ENCODE measurements at places on chromosomes 6 and 20.

DNA sequence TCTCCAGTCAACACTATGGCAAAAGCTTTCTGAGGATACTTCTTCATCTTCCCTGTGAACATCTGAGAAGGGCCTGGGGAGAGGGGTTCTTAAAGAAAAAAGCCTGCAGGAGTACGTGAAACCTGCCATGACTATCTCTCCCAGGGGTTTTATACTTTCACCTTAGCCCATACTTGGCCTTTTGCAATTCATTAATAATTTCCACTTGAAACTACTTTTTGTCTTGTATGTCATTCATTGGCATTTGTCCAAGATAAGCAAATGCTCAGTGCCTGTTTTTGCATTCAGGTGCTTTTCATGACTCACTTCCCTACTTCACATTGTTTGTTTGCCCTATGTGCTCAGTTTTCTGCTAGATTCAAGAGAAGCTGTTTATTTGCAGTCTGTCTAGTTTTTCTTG, 580.3 kb upstream of the GJE1 start:
- no peak for DNase-seq

- no peak for DNase-seq
- H3K4me1 ChIP-seq = no peaks in the 10 kb centered on the region
- no peak overlapping the region for H3K4me3 ChIP-seq
- H3K36me3 ChIP-seq = no peaks in the 10 kb centered on the region
Observed at GRCh38 chr20:38320221-38320620, 16.3 kb downstream of the BPI start.

DNA sequence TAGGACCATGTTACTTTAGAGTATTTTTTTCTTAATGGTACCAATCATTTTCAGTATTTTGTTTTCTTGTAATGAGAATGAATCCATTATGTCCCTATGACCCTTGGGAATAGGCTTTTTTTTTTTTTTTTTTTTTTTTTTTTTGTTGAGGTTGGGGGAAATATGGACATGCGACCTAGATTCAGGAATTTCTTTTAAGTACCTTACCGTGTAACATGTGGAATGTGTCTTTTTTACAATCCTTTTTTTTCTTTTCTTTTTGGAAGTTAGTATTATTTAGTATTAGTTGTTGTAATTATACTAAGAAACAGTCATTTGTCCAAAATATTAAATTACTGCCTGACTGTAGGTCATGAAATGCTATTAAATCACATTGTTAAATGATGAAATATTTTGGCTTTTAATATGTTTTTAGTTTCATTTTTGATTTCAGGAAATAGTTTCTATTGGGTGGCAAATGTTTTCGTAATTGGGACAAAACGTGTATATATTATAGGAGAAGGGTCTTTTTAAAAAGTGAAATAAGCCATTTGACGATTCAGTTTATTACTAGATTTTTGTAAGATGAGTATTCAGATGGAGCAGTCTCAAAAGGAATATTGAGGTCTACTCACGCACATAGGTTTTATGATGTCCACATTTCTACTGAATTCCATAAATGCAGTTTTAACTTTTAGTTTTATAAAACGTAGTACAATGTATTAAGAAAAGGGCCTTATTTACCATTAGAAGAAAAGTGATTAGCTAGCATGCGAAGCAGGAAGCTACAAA, 4.9 kb downstream of the ARID1B start:
- H3K27me3 ChIP-seq = no peaks in the 10 kb centered on the region
- peaks cover 14% of the 10 kb centered on the region for H3K36me3 ChIP-seq
- peaks cover 32% of the 10 kb centered on the region for H3K4me1 ChIP-seq
- H3K27ac ChIP-seq = peak overlapping the region; percentile 85

DNA sequence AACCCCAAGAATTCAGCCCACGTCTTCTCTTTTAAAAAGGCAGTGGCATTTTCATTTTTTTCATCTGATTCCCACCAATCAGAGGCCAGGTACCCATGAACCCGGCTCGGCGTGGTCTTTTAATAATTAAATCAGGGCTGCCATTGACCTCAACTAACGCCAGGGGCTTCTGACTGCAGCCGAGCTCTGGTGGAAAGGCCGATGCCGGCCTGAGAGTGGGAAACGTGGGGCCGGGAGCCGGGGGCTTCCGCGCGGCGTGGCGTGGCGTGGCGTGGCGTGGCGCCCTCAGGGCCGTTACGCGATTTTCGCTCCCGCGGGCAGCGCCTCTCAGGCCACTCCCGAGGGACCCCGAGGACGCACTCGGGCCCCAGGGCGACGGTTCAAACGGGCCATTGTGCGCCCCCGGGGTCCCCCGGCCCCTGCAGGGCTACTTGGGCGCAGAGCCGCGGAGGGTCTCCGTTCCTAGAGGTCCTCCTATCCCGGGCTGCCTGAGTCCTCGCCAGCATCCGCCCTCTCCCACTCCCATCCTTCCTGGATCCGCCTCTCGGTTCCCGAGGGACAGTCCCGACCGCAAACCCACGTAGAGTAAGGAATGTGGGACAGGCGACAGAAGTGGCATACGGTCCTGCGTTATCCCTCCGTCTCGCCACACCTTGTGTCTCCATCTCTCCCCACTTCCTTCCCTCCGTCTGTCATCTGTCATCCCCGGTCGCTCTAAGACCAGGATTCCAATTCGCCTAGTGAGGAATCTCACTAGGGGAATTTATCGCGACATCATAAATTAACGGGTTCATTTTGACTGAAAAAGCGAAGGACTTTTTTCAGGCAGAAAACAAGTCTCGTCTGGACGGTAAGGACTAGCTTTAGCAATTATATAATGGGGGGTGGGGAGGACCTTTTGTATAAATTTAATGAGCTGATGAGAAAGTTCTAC, 876 bp upstream of the TBPL1 start:
- peaks cover 3% of the 10 kb centered on the region for H3K36me3 ChIP-seq
- H3K27ac ChIP-seq = peak overlapping the region; percentile 88
- peaks cover 32% of the 10 kb centered on the region for H3K4me1 ChIP-seq
- peaks cover 2% of the 10 kb centered on the region for H3K27me3 ChIP-seq

DNA sequence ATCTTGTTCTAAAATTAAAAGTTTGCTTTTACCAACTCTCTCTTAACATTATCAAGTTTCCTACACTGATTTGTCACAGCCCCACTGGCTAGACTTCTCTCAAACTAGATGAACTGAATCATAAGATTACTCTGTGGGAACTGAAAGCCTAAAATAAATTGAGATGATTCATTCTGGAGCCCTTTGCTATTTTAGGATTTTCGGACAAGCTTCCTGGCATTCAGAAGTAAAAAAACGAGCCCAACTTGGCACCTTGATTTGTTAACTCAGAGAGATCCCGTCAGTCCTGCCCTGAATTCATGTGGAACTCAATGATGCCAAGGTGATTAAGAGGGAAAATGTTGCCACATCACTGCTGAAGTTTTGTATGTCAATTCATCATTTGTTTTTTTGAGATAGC, 122.0 kb upstream of the NRSN1 start:
- no peaks in the 10 kb centered on the region for H3K4me1 ChIP-seq
- no peak for DNase-seq
- no peaks in the 10 kb centered on the region for H3K36me3 ChIP-seq
- no peak overlapping the region for H3K4me3 ChIP-seq
- no peaks in the 10 kb centered on the region for H3K27me3 ChIP-seq

DNA sequence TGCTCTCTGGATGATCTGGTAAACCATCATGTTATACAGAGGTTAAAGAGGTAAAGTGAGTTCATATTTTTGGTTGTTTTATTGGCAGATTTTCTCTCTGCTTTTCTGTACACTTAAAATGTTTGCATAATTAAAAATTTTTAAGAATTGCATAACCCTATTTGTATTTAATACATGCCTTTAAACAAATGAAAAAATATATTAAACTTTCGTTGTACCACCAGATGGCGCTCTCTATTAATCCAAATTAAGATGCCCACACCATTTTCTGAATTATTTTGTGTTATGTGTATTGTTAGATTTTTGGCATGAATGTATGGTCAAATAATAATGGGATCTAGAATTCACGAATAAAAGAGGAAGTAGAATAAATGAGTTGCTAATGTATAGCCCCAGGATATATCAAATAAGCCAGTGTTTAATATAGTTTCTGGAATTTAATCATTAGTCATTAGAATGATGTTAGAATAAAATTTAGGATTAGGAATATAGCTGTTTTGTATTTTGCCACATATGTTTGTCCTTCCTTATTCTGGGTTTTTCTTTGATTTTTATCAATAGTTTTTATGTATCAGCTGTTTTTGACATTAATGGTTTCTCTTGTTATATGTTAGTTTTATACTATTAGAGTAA, 38.9 kb downstream of the SMAP1 start:
- no peaks in the 10 kb centered on the region for H3K27me3 ChIP-seq
- H3K36me3 ChIP-seq = peaks cover 4% of the 10 kb centered on the region
- DNase-seq = no peak
- no peak overlapping the region for H3K27ac ChIP-seq

GRCh38 chr20:44601801-44602204, 19.4 kb downstream of the PKIG start:
- H3K4me3 ChIP-seq = no peak overlapping the region
- DNase-seq = no peak
- peaks cover 11% of the 10 kb centered on the region for H3K4me1 ChIP-seq
- H3K27me3 ChIP-seq = no peaks in the 10 kb centered on the region

- H3K27ac ChIP-seq = no peak overlapping the region
- no peaks in the 10 kb centered on the region for H3K4me1 ChIP-seq
- H3K36me3 ChIP-seq = no peaks in the 10 kb centered on the region
Observed at GRCh38 chr6:74690365-74690764, 515.5 kb downstream of the COL12A1 start.

GRCh38 chr6:9140951-9141460, 705.7 kb upstream of the SLC35B3 start:
- no peak overlapping the region for H3K4me3 ChIP-seq
- no peak overlapping the region for H3K27ac ChIP-seq
- no peaks in the 10 kb centered on the region for H3K27me3 ChIP-seq

DNA sequence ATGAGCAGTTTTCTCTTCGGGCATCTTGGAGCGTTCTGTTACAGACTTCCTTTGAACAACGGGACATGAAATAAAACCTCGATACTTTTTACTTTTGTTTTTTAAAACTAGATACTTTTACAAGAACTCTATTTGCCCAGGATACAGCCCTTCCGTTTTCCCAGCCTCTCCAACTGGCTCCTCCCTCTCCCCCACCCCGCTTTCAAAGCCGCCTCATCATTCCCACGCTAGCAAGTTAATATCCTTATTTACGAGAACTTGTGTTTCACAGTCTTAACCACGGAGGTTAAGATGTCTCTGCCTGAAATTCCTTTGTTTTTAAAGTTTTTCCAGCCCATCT, 241 bp upstream of the CFAP206 start:
- H3K27me3 ChIP-seq = peaks cover 35% of the 10 kb centered on the region
- DNase-seq = no peak
- H3K27ac ChIP-seq = no peak overlapping the region
- H3K4me1 ChIP-seq = peaks cover 11% of the 10 kb centered on the region
- H3K4me3 ChIP-seq = peak overlapping the region; percentile 69

GRCh38 chr6:169558774-169559441, 142.9 kb downstream of the WDR27 start:
- DNase-seq = no peak
- H3K4me3 ChIP-seq = no peak overlapping the region
- H3K4me1 ChIP-seq = peaks cover 22% of the 10 kb centered on the region
- peaks cover 4% of the 10 kb centered on the region for H3K27me3 ChIP-seq

GRCh38 chr6:74114428-74114827, 418.4 kb downstream of the CD109 start:
- no peak overlapping the region for H3K27ac ChIP-seq
- H3K36me3 ChIP-seq = no peaks in the 10 kb centered on the region
- H3K27me3 ChIP-seq = no peaks in the 10 kb centered on the region
- H3K4me1 ChIP-seq = no peaks in the 10 kb centered on the region
- H3K4me3 ChIP-seq = no peak overlapping the region

DNA sequence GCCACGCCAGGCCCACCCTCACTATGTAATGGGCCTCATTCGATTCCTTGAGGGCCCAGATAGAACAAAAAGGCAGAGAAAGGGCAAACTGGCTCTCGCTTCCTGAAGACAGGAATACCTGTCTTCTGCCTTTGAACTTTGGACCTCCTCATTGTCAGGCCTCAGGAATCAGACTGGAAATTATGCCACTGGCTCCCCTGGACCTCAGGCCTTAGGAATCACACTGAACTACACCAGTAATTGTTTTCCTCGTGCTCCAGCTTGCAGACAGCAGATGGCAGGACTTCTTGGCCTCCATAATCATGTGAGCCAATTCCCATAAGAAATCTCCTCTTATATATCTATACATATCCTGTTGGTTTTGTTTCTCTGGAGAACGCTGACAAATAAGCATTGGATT, 258.6 kb upstream of the KCNG1 start:
- H3K27ac ChIP-seq = no peak overlapping the region
- no peak overlapping the region for H3K4me3 ChIP-seq
- H3K4me1 ChIP-seq = no peaks in the 10 kb centered on the region
- H3K36me3 ChIP-seq = no peaks in the 10 kb centered on the region
- no peak for DNase-seq

DNA sequence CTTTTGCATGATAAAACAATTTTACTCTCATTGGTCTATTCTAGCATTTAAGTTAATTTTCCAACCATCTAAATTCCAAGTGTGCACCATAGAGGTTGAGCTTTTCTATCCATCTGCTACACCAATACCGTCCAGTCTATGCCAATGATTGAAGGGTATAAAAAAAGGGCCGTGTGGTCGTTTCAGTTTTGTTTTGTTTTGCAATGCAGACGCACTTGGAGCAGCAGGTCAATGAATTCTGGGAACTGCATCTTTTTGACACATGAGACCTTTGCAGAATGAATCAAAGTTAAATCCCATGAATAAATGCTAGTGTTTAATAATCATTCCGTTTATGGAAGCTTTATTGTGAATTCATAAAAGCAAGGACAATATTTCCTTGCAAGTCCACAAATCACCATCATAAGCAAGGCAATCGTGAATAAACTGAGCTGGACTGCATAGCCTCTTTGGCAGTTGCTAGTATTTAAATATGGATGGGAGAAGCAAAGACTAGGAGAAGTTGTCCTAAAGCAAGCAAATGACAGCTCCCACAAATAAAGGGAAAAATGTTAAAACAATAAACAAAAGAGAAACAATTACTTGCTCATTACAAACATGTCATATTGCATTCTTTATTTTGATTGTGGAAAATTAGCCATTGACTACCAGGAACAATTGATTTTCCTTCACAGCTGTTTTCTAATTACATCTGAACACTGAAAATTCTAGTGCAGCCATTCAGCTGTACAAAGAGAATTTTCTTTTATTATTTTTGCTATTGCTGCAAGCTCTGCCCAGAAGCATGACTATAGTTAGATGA, 649.7 kb upstream of the GJE1 start:
- H3K4me3 ChIP-seq = peak overlapping the region; percentile 82
- peaks cover 29% of the 10 kb centered on the region for H3K36me3 ChIP-seq
- H3K27ac ChIP-seq = peak overlapping the region; percentile 98
- H3K4me1 ChIP-seq = peaks cover 35% of the 10 kb centered on the region
- DNase-seq = peak; percentile 47

GRCh38 chr20:45782890-45783289, 8.8 kb downstream of the WFDC3 start:
- peak overlapping the region; percentile 7 for H3K27ac ChIP-seq
- peak; percentile 50 for DNase-seq

- peaks cover 2% of the 10 kb centered on the region for H3K27me3 ChIP-seq
- H3K4me3 ChIP-seq = no peak overlapping the region
- no peak overlapping the region for H3K27ac ChIP-seq
- no peaks in the 10 kb centered on the region for H3K36me3 ChIP-seq
Observed at GRCh38 chr20:13089950-13090469, 81.2 kb downstream of the SPTLC3 start.

Measured in activated CD8-positive, alpha-beta memory T cell treated with anti-CD3 and anti-CD28 coated beads, Interleukin-2, amount 10 ng/mL, durations not matched to agents 7 days and 5 days (primary cell).